ENCODE measurements at places on chromosomes 2 and 18.

GRCh38 chr2:73855526-73855925 lies 26.8 kb downstream of the STAMBP start:
- no peak for DNase-seq

DNA sequence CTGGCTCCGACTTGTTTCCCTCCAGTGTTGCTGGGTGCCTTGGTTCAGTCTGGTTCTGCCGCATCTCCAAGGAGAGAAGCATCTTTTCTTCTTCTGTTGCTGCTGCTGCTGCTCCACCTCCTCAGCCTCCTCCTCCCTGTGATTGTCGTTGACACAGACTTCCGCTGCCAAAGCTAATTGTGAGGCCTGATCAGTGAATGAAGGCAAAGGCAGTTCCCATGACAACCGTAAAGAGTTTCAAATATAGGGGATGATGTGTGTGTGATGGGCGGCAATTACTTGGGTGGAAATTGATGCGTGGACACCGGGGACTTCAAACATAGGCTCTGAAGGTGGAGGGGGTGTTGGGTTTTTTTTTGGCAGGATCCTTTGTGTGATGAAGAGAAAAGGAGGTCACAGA lies 13.7 kb downstream of the TET3 start:
- DNase-seq: no peak

- no peak for DNase-seq
Observed at GRCh38 chr18:4193086-4193485, 262.0 kb downstream of the DLGAP1 start.

GRCh38 chr2:181203412-181203811 lies 223.0 kb downstream of the UBE2E3 start:
- DNase-seq: peak; percentile 56

DNA sequence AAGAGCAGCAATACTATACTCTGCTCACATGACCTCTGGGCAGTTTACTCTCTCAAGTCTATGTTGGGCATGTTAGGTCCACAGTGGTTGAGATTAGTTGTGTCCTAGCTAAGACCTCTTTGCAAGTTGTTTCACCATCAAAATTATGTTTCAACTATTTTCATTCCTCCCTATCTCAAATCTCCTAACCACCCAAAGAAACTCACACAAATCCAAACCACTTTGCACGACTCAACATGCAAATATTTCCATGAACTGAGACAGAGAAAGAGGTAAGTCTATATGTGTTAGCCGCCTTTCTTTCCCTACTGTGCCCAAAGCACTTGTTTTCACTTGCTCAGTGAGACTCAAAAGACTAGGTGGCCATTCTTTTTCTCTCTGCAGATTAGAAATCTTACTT lies 546.8 kb downstream of the TNS1 start:
- no peak for DNase-seq

- no peak for DNase-seq
Observed at GRCh38 chr2:239758279-239758877, 266.8 kb downstream of the NDUFA10 start.

- DNase-seq: no peak
Observed at GRCh38 chr2:75066121-75066902, 107.9 kb downstream of the POLE4 start.

DNA sequence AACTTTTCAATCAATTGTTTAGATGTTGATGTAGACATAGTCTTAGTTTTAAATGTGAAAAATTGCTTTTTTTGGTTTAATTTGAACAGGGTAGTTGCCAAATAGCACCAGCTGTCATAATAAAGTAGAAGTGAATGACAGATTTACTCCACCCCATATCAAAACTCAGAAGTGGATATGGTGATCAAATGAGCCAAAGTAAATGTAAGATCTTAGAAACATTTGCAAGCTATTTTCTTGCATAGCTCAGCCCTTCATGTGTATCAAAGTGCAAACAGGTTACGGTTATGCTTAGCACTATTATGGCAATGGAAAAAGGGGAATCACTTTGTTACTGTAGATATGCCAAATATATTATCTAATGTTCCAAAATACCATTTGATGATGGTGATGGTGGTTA lies 540.9 kb upstream of the NRP2 start:
- DNase-seq: no peak

GRCh38 chr2:48548840-48549239 lies 18.9 kb downstream of the STON1 start:
- DNase-seq: no peak

- DNase-seq: no peak
Observed at GRCh38 chr2:143909577-143910353, 610.2 kb downstream of the ZEB2 start.

DNA sequence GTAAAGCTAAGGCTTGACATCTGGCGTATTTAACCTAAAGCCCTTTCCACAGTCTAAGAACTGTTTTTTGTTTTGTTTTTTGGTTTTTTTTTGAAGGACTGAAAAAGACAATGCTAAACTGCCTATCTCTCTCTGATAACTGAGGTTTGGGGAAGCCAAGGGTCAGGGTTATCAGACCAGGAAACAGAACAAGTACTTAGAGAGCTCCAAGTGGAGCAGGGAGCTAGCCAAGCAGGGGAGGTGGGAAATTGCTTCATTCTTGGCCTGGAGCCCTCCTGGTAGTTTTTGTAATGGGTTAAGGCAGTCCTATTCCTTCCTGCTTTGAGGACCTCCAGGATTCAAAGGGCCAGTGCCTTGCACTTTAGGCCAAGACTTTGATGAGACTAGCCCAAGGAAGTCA lies 154.3 kb upstream of the LTBP1 start:
- DNase-seq: no peak

- no peak for DNase-seq
Observed at GRCh38 chr2:234818937-234819336, 132.9 kb upstream of the SH3BP4 start.

- DNase-seq: no peak
Observed at GRCh38 chr2:100269889-100270288, 52.4 kb downstream of the LONRF2 start.

DNA sequence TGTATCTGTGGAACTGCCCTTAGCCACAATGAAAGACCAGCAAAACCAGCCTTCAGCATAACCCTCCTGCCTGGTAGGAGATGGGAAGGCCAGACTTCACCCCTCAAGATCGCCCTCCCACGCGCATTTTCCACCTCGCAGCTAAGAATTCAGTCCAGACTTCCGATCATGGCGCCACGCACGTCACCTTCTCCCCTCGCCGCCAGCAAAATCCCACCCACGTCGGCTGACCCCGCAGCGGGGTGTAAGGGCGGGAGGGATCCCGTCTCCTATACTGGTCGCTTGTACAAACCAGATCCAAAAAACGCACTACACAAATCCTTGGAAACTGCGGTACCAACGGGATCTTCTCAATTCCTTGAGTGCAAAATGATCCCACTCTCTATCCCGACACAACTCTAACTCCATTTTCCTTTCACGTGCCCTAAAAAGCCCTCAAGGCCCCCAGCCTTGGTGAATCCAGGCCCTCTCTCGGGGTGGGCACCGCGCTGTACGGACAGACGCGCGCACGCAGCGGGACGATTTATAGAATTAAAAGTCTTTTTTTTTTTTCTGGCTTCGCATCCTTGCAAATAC lies 1.0 kb upstream of the BMPR2 start:
- DNase-seq: peak; percentile 68

GRCh38 chr2:241843321-241844065 lies 15.2 kb downstream of the PDCD1 start:
- no peak for DNase-seq

- DNase-seq: peak; percentile 88
Observed at GRCh38 chr18:65754121-65754520, 3.3 kb downstream of the CDH7 start.

GRCh38 chr18:58225101-58225500 lies 181.1 kb downstream of the NEDD4L start:
- no peak for DNase-seq

DNA sequence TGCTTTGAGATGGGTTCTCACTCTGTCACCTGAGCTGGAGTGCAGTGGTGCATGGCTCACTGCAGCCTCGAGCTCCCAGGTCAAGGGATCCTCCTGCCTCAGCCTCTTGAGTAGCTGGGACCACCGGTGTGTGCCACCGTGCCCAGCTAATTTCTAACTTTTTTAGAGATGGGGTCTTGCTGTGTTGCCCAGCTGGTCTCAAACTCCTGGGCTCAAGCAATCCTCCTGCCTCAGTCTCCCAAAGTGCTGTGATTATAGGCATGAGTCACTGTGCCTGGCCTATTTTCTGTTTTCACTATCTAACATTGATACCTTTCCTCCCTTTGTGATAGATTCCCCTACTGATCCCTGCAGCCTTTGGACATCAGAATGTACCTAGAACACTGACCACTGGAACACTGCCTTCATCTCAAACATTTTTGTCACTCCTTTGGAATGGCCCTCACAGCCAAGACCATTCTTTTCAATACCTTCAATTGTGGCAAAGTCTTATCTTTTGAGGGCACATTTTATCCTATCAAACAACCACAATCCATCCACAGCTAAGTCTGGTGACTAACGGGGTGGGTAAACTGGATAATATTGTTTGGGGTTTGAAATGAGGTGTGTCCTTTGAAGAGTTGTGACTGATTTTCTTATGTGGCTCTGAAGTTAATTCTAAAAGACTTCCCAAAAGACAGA lies 43.7 kb downstream of the EPAS1 start:
- DNase-seq: no peak

GRCh38 chr2:105571445-105571987 lies 172.7 kb upstream of the FHL2 start:
- DNase-seq: no peak

- DNase-seq: no peak
Observed at GRCh38 chr2:58594762-58595161, 353.6 kb upstream of the FANCL start.

GRCh38 chr2:240959214-240959940 lies 39.0 kb upstream of the SNED1 start:
- no peak for DNase-seq

Measured in A673 (cell line).